ENCODE measurements at places on chromosomes 1 and 21.

GRCh38 chr1:207021876-207022596 lies 10.5 kb downstream of the C1orf116 start:
- peak; percentile 46 for DNase-seq

GRCh38 chr1:33429856-33430691 lies 821 bp downstream of the PHC2 start:
- no peak for DNase-seq

- peak; percentile 94 for DNase-seq
These were observed 1.9 kb upstream of the CNTN2 start for GRCh38 chr1:205041001-205041715.

- DNase-seq = no peak
These were observed 11.1 kb downstream of the SLC30A10 start for GRCh38 chr1:219917281-219917680.

DNA sequence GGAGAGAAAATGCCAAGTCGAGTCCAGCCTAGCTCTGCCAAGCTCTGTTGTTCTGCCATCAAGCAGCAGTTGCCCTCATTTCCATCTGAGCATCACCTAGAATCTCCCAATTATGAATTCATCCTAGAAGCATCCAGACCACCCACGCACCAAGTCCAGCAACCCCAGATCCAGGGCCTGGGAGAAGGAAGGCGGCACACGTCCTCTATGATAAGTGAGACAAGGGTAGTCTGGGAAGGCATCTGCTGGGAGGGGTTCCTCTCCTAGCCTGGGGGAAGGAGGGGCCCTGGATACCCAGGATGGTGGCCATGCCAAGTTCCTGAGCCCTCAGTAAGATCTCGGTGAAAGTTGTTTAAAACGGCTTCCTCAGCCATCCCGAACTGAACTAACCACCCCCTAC lies 70.7 kb downstream of the VWA5B1 start:
- no peak for DNase-seq

DNA sequence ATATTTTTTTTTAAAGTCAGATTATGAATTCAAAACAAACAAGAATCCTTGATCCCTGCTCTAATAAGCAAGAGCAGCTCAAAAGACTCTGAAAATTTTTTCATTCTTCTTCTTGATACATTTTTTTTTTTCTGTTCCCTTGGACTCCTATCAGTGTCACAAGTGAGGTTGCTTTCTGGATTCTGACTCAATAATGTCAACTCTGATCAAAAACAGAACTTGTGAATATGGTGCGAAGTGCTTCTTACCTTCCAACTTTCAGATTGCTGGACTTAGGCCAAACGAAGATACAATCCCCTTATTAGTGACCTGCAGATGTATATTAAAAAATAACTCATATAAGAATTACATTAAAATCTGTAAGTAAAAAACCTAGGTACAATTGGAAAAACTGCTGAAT lies 136.1 kb downstream of the GPATCH2 start:
- no peak for DNase-seq

DNA sequence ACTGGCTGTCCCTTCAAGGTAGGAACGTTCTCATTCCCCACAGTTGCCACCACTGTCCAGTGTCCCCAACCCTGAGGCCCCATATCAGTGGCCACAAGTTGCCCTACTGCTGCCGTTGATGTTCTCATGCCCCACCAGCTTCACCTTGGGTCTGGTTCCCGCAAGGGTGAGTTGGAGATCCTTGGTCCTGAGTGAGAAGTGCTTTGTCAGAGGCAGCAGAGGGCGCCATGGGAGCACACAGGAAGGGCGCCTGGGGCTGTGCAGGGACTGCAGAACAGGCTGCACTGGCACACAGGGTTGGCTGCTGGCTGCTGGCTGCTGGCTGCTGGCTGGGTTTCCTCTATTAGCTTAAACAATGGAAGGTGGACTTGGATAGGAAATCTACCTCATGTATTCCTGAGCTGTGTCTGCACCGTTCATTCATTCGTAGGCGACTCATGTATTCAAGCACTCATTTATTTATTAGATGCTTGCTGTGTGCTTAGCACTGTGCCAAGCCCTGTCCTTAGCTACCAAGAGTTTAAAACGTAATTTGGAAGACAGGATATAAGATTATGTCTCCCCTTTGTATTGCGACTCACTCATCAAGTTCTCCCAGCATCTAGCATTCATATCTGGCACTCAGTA lies 2.1 kb upstream of the S100A9 start:
- DNase-seq = peak; percentile 70

DNA sequence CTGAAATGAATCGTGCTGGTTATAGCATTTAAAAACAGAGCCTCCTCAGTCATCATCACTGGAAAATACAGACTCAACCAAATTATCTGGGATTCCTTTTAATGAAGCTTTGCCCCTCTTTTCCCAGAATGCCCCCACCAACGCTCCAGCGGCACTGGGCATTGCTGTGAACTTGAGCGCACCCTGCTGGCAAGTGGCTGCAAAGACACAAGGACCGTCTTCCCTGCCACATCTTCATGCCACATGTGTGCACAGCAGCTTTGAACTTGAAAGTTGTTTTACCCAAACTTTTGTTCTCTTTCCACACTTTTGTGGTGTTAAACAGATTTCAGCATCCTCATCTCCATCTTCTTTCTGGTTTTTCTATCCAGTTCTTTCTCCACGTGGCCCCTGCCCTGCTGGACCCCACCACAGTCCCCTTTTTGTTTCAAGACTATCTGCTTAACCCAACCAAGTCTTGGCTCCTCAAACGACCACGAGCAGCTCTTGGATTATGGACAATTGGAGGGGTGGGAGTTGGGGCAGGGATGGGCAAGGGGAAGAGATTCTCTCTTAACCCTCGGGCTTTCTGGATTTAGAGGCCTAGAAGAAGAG lies 12.8 kb upstream of the LMX1A start:
- DNase-seq = peak; percentile 9

GRCh38 chr1:18256282-18257235 lies 149.0 kb downstream of the IGSF21 start:
- DNase-seq = no peak

GRCh38 chr1:65266476-65266875 lies 42.9 kb upstream of the DNAJC6 start:
- no peak for DNase-seq

- no peak for DNase-seq
These were observed 40.9 kb downstream of the ALG6 start for GRCh38 chr1:63408331-63408730.

DNA sequence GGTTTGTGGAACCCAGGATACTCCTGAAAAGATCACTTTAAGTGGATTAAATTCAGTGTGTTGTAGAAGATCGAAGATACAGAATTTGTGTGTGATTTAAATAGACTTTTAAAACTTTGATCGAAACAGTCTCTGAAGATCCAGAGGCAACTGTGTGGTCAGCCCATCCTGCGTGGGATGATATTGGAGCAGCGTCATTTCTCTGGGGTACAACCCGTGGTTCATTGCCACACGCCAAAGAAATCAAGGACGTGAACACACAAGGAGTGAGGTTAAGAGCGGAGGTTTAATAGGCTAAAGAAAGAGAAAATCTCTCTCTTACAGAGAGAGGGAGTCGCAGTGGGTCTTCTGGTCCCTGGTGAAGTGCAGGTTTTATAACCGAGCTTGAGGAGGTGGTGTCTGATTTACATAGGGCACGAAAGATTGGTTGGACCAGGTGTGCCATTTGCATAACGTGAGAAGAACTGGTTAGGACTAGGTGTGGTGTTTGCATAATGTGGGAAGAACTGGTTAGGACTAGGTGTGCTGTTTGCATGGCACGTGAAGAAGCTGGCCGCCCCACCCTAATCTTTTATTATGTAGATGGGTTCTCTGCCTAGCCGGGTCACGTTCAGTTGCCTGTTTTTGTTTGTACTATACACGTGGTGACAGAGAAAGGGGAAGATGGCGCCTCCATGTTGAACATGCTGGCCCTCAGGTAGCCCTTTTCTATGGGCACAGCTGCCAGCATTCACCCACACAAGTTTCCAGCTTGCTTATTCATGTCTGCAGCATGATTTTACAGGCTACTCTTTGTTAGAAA lies 82.3 kb downstream of the ADSS2 start:
- no peak for DNase-seq

DNA sequence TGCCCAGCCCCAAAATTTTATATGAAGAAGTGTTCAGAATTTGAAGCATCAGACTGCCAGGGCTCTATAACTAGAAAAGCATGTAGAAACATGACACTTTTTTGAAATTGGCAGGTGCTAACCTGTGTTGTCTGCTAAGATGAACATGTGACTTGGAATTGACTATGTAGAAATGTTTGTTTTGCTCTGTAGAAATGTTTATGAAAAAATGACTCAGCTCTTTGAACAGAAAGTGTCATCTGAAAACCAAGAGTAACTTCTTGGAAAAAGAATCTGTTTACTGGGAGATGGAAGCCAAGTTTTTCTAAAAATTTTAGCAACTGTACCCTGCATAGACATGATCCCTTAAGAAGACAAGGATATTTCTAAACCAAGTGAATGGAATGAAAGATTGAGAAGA lies 59.2 kb downstream of the LHX9 start:
- DNase-seq = no peak

GRCh38 chr1:67687649-67688048 lies 2.6 kb downstream of the GADD45A start:
- no peak for DNase-seq

- no peak for DNase-seq
These were observed 1.8 kb upstream of the SLC19A2 start for GRCh38 chr1:169487561-169487960.

DNA sequence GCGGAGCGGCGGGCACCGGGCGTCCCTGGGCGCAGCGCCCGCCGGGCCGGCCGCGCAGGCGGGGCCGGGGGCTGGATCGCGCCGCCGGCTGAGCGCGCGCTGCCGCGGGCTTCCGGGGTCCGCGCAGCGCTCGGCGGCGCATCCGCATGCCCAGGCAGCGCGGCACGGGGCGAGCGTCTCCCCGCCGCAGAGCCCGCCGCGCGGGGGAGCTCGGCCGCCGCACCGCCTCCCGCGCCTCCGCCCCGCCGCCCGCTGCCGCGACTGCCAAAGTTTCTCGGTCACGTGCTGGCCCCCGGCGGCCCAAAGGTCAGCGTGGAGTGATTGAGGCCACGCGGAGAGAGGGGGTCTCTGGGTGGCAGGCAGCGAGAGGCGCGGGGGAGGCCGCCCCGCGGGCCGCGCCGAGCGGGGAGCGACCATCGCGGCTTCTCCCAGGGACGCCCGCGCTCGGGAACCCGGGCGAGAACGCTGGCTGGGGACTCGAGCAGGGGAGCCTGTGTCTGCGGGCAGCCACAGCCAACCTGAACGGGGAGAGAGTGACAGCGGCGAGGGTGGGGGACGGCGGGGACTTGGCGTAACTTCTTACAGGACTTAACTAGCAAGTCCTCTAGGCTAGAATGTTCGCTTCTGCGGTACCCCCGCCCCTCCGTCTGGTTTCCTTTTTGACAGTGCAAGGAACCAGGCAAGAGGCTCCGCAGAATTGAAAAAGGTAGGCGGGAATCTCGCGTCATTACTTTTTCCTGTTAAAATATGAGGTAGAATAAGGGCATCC lies at the start of gene ILDR2:
ILDR2 (minus strand) TSS at position 180 of the 769 bp plus-strand sequence. CDS start 272 bp downstream, outside the sequence.
- peak; percentile 34 for DNase-seq

DNA sequence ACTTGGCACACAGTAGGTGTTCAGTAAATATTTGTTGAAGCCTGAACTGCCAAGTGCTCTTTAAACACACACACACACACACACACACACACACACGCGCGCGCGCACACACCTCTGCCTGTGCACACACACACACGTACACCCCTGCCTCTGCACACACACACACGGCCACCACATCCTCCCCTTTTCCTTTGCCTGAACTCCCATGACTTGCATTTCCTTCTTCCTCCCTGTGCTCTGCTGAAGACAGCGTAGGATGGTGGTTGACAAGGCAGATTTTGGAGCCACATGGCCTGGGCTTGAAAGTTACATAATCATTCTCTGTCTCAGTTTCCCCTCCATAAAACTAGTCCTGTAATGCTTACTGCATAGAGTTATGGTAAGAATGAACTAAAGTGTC lies 712.3 kb downstream of the PTPRU start:
- DNase-seq = no peak

DNA sequence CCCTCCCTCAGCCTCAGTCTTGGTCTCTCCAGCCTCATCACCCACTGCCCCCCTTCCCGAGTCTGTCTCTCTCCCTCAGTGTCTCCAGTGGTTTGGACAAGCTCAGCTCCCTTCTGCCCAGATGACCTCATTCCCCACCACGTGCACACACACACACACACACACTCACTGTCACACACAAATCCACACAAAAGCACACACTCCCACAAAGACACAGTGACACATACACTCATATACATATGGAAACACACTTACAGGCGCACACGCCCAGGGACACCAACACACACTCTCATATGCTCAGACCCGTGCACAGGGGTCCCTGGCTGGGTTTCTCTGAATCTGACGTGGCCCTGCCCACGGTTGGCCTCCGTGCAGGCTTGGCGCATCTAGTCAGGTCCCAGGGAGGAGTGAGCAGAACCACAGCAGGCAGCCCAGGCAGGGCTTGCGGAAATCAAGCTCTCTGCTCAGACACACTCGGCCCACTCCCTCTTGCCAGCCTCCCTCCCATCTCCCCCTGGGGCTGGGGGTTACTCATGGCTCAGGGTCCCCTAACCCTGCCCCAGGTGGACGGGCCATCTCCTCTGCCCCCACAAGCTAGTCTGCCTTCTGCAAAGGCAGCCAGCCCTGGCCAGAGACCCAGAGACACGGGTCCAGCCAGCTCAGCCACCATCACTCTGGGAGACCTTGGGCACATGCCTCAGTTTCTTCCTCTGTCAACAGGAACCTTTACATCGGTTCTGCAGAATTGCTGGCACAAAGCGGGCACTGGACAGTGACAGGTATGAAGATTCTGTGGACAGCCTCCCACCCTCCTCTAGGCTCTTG lies 38.5 kb upstream of the FAM131C start:
- DNase-seq = no peak

DNA sequence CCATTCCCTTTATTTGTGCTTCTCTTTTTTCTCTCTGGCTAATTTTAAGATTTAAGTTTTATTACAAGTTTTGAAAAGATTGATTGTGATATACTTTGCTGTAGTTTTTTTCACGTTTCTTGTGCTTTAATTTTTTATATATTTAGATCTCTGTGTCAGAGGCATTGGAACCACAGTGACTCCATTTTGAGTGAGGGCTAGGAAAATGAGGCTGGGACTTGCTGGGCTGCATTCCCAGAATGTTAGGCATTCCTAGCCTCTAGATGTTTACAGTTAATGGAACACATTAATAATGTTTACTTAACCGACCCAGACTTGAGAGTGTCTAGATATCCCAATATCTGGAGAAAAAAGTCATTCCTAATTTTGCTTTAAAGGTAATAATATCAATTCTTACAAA lies 939.4 kb downstream of the BRINP3 start:
- no peak for DNase-seq

DNA sequence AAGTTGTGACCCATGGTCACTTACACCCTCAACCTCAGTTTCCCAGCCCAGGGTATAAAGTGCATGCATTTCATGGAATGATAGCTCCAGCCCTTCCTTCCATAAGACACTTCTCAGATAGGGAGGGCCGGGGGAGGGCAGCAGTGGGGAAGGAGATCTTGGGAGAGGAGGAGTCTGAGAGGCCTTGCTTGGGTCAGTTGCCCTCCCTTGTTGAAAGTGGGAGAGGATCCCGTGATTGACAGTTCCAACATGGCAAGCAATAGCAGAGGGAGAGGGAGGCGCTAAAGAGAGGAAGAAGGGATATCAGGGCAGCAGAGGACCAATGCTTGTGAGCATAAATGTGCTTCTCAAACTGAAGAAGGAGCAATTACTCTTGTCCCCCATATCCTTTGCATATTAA lies 244.4 kb downstream of the CHRM3 start:
- no peak for DNase-seq

GRCh38 chr1:180530501-180530900 lies 28.1 kb upstream of the ACBD6 start:
- no peak for DNase-seq

- DNase-seq = no peak
These were observed 53.6 kb upstream of the ZNF644 start for GRCh38 chr1:91075233-91076135.

- DNase-seq = no peak
These were observed 50.3 kb downstream of the ARID4B start for GRCh38 chr1:235277709-235278108.

Measured in NCI-H446 (cell line).